ENCODE measurements at places on chromosomes 2 and 18. TPM values are rescaled to one million over a fixed set of nuclear protein-coding genes. Genes with fewer than 3 reads are reported as not detected.

DNA sequence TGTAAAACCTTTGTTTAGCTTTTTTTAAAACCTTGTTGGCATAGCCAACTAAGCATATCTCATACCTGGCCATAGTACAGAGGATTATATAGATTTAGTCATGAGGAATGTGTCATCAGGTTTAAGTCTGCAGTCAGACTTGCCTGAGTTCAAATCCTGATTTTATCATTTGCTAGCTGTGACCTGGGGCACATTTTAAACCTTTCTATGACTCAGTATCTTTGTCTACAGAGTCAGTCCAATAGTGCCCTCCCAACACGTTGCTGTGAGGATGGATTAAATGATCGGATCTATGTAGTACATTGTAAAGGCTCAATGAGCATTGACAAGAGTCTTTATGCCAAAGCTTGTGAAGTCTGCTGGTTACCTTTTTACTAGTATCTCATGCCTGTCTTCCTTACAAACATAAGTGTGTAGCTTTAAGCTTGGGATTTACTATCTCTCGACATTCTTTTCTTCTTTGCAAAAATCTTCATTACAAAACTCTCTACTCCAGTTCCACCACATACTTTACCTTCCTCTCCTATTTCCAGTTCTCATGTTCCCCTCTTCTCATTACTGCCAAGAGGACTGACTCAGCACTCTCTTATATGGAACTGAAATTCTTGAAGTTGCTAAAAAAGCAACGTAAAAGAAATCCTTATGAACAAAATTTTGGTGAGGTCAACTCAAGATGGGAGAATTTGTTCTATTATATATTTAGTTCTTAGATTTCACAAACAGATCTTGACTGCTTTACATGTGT, 68.1 kb upstream of the RBMS1 start:
- H3K27ac ChIP-seq, result no peak overlapping the region
- H3K36me3 ChIP-seq, result no peaks in the 10 kb centered on the region
- no peaks in the 10 kb centered on the region for H3K4me1 ChIP-seq
- H3K4me3 ChIP-seq, result no peak overlapping the region
- no peak for DNase-seq

GRCh38 chr2:101689114-101689825, 8.2 kb upstream of the MAP4K4 start:
- DNase-seq, result no peak
- H3K27ac ChIP-seq, result no peak overlapping the region
- H3K4me1 ChIP-seq, result peaks cover 7% of the 10 kb centered on the region

- no peaks in the 10 kb centered on the region for H3K27me3 ChIP-seq
- H3K4me1 ChIP-seq, result no peaks in the 10 kb centered on the region
- no peak for DNase-seq
- no peaks in the 10 kb centered on the region for H3K36me3 ChIP-seq
These were observed 211.4 kb downstream of the EPHA4 start for GRCh38 chr2:221360742-221361141.

DNA sequence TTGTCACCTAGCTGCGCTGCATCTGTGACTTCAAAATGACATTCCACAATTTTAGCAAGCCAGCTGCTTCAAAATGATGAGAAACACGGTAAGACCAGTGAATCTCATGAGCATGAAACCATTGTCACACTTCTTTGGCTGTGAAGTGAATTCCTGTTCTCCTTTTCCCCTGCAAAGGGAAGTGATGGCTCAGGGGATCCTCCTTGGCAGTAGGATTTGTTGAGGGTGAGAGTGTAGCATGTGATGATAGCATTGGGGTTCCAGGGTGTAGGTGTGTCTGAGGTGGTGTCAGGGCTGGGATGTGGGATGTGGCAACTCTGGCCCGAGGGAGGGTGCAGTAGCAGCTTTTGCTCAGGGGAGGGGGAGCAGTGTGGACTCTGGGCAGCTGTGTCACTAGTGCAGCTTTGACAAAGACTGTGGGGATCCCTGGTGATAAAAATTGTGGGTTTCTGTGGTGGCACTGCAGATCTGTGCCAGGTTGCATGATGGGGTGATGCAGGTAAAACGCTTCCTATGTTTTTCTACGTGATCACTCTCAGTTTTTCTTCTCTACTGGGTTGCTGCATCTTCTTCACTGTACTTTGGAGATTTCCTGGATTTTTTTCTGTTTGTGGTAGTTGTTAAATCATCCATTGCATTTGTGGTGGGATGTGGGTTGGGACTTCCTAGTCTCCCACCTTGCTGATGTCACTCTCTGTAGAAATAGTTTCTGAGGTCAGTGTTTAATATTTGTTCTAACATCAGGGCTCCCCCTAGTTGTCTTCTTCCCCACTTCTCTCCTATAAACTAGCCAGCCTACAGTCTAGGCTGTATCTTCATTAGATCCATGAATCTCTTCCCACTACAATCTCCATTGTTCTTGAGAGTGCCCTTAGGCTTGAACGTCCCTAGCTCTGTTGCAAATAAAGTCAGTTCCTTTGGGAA, 107.0 kb downstream of the ACTR3 start:
- no peaks in the 10 kb centered on the region for H3K27me3 ChIP-seq
- no peaks in the 10 kb centered on the region for H3K36me3 ChIP-seq
- no peak for DNase-seq

- no peak overlapping the region for H3K4me3 ChIP-seq
- H3K27ac ChIP-seq, result no peak overlapping the region
- no peak for DNase-seq
- no peaks in the 10 kb centered on the region for H3K27me3 ChIP-seq
- H3K4me1 ChIP-seq, result no peaks in the 10 kb centered on the region
- H3K36me3 ChIP-seq, result no peaks in the 10 kb centered on the region
These were observed 125.9 kb downstream of the BCL2L11 start for GRCh38 chr2:111246620-111247061.

DNA sequence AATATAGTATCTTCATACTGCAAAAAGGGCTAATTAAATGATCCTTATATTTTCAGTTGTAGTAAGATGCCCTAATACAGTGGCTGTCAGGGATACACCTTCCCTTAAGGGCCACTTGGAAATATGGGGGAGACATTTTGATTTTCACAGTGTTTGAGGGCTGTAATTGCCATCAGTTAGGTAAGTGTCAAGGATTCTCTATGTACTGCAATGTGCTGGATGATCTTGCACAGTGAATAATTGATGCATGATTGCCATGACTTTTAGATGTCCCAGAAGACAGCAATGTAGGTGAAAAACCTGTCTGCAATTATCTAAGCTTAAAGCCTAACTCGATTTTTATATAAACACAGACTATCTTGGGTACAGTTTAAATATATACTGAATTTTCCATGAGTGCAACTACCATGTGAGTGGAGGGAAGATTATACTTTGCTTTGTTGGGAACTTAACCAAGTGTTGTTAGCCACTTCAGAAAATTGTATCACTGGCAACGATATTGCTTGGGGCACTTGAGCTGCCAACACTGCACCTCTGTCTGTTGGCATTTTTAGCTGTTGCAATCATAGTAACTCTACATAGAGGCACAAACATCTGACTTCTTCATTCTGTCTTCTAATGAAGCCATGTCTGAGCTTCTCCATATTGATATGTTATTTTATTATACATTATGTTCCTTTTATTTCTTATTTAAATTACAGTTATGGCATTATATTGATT, 45.2 kb downstream of the MAIP1 start:
- H3K27ac ChIP-seq, result no peak overlapping the region
- no peak for DNase-seq
- H3K4me1 ChIP-seq, result no peaks in the 10 kb centered on the region
- H3K36me3 ChIP-seq, result no peaks in the 10 kb centered on the region

GRCh38 chr2:139155991-139156390, 375.8 kb upstream of the NXPH2 start:
- H3K4me1 ChIP-seq, result no peaks in the 10 kb centered on the region
- no peak for DNase-seq
- H3K36me3 ChIP-seq, result no peaks in the 10 kb centered on the region
- no peaks in the 10 kb centered on the region for H3K27me3 ChIP-seq

- H3K36me3 ChIP-seq, result no peaks in the 10 kb centered on the region
- H3K4me1 ChIP-seq, result peaks cover 70% of the 10 kb centered on the region
- H3K4me3 ChIP-seq, result peak overlapping the region; percentile 60
- no peaks in the 10 kb centered on the region for H3K27me3 ChIP-seq
- peak overlapping the region; percentile 70 for H3K27ac ChIP-seq
These were observed 6.9 kb upstream of the GPR155 start for GRCh38 chr2:174493549-174494331.

DNA sequence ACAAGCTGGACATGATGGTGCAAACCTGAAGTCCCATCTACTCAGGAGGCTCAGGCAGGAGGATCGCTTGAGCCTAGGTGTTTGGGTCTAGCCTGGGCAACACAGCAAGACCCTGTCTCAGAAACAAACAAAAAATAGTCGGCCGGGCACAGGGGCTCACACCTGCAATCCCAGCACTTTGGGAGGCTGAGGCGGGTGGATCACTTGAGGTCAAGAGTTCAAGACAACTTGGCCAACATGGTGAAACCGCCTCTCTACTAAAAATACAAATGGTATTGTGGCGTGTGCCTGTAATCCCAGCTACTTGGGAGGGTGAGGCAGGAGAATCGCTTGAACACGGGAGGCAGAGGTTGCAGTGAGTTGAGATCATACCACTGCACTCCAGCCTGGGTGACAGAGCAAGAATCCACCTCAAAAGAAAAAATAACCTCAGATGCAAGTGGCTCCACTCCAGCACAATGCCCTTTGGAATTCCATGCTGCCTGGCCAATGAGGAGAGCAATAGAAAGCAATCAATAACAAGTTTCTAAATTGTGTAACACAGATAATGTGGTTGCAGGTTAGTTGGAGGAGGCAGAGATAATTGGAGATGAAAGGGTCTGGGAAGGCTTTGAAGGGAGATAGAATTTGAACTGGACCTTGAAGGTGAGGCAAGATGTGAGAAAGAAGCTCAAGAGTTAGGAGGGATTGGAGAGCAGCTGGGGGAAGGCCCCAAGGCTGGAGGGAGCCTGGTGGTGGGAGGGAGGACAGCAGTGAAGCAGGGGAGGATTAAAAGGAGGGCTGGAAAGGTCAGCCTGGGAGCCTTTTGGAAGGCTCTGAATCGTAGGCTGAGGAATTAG, 6.0 kb downstream of the TTC31 start:
- H3K27me3 ChIP-seq, result no peaks in the 10 kb centered on the region
- DNase-seq, result no peak

DNA sequence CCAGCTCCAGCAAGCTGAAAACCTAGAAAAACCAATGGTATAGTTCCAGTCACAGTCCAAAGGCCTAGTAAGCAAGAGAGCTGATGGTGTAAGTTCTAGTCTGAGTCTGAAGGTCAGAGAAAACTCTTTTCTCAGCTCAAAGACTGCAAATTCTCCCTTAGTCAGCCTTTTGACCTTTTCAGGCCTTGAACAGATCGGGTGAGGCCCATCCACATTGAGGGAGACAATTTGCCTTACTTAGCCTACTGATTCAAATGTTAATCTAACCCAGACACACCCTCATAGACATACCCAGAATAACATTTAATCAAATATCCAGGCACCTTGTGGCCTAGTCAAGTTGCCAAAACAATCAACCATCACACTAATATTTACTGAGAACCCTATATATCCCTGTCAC, 110.8 kb upstream of the KCNJ3 start:
- no peak for DNase-seq
- no peak overlapping the region for H3K4me3 ChIP-seq
- no peaks in the 10 kb centered on the region for H3K36me3 ChIP-seq
- no peak overlapping the region for H3K27ac ChIP-seq
- H3K4me1 ChIP-seq, result no peaks in the 10 kb centered on the region
- H3K27me3 ChIP-seq, result no peaks in the 10 kb centered on the region

- no peak overlapping the region for H3K27ac ChIP-seq
- no peak overlapping the region for H3K4me3 ChIP-seq
- no peaks in the 10 kb centered on the region for H3K36me3 ChIP-seq
- no peaks in the 10 kb centered on the region for H3K27me3 ChIP-seq
These were observed 155.3 kb downstream of the PRKCE start for GRCh38 chr2:45806563-45807358.

- no peak overlapping the region for H3K27ac ChIP-seq
- no peak overlapping the region for H3K4me3 ChIP-seq
- no peaks in the 10 kb centered on the region for H3K4me1 ChIP-seq
- no peaks in the 10 kb centered on the region for H3K27me3 ChIP-seq
- H3K36me3 ChIP-seq, result peaks cover 11% of the 10 kb centered on the region
These were observed 23.7 kb downstream of the TTLL4 start for GRCh38 chr2:218734190-218734975.

DNA sequence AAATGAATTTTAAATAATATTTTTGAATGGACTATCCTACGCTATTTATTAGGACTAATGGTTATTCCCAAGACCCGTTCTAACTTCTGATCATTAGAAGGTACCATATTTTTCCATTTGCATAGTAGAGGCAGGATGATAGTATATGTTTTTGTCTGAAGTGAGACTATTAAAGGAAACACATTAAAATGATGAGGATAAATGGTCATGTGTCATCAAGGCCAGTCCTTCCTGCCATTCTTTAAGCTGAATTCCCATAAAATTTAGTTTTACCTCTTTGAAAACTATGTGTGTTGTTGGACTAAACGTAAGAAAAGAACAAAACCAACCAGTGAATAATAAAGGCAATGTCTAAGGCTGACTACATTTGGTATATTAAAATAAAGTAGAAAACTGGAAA, 121.8 kb downstream of the SLC8A1 start:
- DNase-seq, result no peak
- no peaks in the 10 kb centered on the region for H3K27me3 ChIP-seq
- no peaks in the 10 kb centered on the region for H3K36me3 ChIP-seq
- H3K4me1 ChIP-seq, result no peaks in the 10 kb centered on the region

DNA sequence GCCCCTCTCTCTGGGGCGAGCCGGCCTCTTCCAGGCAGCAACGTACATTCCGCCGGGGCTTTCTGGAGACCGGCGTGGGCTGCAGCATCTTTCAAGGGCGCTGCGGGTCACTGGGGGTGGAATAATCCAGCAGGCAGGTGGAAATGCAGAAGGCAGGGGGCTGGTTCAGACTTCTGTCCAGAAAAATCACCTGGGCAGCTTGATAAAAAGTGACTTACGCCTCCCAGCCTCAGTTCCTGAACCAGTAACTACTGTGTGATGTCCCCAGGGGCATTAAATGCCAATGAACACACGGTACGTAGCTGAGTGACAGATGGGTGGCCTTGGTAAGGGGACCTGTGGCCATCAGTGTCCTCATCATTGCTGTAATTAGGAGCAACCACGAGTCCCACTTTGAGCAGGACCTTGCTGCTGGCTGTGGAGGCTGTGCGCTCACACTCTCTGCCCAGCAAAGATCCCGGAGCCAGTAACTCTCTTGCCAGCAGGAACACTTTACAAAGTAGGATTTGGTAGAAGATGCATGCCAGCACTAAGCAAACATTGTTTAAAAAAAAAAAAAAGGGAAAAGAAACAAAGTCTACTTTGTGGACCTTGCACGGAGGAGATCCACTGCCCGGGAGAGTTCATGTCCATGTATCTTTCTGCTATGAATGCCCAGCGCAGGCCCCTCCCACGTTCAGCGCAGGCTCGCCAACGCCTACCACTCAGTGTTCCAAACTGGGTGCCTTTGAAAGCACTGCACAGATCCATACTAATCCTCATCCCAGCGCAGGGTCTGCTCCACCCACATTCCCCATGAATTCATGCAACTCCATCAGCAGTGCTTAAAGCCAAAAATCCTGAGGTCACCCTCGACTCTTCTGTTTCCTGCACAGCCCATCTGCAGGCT, 177.3 kb downstream of the HDAC4 start:
- DNase-seq, result no peak
- H3K27ac ChIP-seq, result no peak overlapping the region
- H3K27me3 ChIP-seq, result no peaks in the 10 kb centered on the region
- no peak overlapping the region for H3K4me3 ChIP-seq
- peaks cover 45% of the 10 kb centered on the region for H3K4me1 ChIP-seq

The TIMM21 gene
- polyA plus RNA-seq, result 21.9 TPM

The STPG4 gene
- polyA plus RNA-seq, result not detected

The EGR4 gene
- not detected for polyA plus RNA-seq

The TET3 gene
- 0.78 TPM for polyA plus RNA-seq

Measured in CD8-positive, alpha-beta memory T cell (primary cell).